ENCODE measurements at places on chromosomes 4 and X. TPM values are rescaled to one million over a fixed set of nuclear protein-coding genes. Genes with fewer than 3 reads are reported as not detected.

The CAPN6 gene
- total RNA-seq: under 0.01 TPM

The ANXA3 gene
- 1,826 TPM for total RNA-seq

The DDIT4L gene
- total RNA-seq: 1.0 TPM

The CDX4 gene
- not detected for total RNA-seq

The SLC9B1 gene
- 0.14 TPM for total RNA-seq

The P2RY10 gene
- not detected for total RNA-seq

The TMEM154 gene
- total RNA-seq: 23.6 TPM

The TMPRSS11F gene
- total RNA-seq: 8.7 TPM

The HTRA3 gene
- total RNA-seq: 0.14 TPM

The CENPVL1 gene
- total RNA-seq: not detected

The MSL3 gene
- total RNA-seq: 15.7 TPM

The CT83 gene
- not detected for total RNA-seq

The NDNF gene
- total RNA-seq: under 0.01 TPM

The LNX1 gene
- total RNA-seq: 5.1 TPM

The CXCR3 gene
- total RNA-seq: not detected

The CNOT6L gene
- 20.5 TPM for total RNA-seq

The RASSF6 gene
- 10.6 TPM for total RNA-seq

The MAGED4B gene
- total RNA-seq: 0.57 TPM
